ENCODE measurements at places on chromosomes 3 and 15.

GRCh38 chr3:108333961-108334360 is 37.6 kb downstream of the HHLA2 start:
- no peak for DNase-seq

DNA sequence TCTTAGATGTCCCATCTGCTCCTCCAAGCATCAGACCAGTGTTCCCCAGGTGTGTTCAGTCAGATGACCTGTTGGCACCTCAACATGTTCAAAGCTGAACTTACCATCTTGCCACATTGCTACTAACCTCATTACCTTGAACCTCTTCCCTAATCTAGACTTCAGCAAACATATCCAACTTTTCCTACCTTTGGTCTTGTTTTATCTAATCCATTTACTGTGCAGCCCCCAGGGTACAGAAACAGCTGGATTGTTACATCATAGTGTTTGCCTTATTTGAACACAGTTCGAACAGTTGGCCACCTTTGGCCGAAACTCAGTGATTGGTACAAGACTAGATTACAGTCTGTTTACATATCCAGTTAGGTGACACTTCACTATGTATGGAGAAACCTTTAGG is 36.1 kb upstream of the MCF2L2 start:
- no peak for DNase-seq

DNA sequence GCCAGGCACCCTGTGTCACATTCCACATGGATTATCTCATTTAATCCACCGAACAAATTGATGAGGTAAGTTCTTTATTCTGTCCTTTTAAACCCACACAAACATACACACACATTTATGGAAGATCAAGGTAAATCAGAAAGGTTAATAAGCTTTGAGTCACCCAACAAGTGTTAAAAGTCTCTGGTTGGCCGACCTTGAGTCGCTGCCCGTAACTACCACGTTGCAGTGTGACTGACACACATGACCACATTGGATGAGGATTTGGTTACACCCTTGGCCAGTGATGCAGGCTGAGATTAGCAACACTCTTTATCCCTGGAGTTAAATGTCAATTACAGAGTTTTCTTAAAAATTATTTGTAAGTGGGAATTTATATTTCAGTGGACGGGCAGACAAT is 19.2 kb downstream of the FOXP1 start:
- no peak for DNase-seq

DNA sequence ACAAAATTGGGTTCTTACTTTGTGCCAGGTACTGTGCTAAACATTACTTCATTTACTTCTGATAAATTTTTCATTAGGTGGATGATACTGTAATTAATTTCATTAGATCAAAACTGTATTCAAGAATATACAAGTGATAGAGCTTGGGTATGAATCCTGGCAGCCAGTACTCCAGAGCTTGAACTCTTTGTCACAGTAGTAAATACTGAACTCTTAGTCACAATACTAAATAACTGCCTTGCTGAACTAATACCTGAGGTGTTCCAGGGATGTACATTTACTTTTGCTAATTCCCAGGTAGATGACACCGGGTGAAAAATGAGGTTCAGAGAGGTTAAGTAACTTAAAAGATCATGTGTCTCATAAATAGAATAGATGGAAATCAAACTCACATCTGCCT is 20.3 kb downstream of the FXR1 start:
- no peak for DNase-seq

DNA sequence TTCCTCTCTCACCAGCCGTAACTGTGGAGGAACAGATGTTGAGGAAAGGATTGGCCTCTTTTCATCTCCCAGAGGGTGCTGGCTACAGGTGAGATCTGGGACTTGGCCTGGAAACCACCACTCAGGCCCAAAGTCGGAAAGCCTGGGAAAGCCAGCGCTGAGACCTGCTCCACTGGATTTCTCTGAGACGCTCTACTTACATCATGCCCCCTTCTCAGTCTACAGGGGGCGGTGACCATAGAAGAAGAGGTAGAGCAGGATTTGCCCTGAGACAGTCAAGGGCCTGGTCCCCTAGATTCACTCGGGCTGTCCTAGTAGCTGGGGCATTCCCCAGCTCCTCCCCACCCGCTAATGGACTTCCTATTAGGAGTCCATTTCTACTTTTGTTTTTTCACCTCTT is 80.9 kb downstream of the C3orf38 start:
- no peak for DNase-seq

Data from stimulated activated CD8-positive, alpha-beta memory T cell treated with anti-CD3 and anti-CD28 coated beads, Interleukin-4, amount 100 ng/mL, for 1 hour (primary cell).